ENCODE measurements at places on chromosomes 1 and 21. TPM values are rescaled to one million over a fixed set of nuclear protein-coding genes. Genes with fewer than 3 reads are reported as not detected.

- no peak for DNase-seq
These were observed 75.7 kb upstream of the SYT6 start for GRCh38 chr1:114229368-114229767.

DNA sequence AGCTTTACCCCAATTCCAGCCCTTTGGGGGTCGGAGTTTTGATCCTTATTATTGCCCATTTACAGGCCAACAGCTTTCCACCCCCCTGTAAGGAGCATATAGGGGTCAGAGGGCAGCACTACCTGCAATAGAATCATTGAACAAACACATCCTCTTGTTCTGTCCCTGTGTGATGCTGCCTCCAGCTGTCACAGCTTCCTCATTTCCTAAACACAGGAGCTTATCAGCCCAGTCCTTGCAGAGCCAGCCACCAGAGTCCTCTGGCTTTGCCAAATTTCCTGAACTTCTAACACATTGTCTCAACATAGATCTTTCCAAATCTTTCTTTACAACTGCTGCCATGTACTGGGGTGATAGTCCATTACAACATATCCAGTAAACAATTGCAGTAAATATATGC is 32.8 kb upstream of the PTBP2 start:
- no peak for DNase-seq

DNA sequence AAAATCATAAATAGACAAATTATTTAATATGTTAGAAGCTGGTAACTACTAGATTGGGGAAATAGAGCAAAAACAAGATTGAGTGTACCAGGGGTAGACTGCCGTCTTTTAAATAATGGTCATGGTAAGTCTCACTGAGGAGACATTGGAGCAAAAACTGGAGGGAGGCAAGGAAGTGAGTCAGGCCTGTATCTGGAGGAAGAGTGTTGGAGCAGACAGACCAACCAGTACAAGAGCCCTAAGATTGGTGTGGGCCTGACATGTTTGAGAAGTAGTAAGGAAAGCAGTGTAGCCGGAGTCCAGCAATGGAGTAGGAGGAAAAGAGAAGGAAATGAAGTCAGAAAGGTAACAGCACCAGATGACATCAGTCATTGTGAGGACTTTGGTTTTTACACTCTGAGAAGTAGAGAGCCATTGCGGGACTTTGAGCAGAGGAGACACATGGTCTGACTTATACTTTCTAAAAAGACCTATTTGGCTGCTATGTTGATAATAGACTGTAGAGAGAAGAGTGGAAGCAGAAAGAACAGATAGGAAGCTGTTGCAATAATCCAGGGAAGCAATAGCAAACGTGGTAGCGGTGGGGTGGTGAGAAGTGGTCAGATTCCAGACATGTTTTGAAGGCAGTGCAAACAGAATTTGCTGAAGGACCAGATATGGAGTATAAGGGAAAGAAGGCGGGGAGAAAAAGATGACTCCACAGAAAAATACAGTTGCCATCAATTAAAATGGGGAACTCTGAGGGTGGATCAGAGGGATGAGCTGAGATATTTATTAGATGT is 44.7 kb upstream of the GJA5 start:
- DNase-seq: no peak

RSRP1 gene
- total RNA-seq: 84.0 TPM

DNA sequence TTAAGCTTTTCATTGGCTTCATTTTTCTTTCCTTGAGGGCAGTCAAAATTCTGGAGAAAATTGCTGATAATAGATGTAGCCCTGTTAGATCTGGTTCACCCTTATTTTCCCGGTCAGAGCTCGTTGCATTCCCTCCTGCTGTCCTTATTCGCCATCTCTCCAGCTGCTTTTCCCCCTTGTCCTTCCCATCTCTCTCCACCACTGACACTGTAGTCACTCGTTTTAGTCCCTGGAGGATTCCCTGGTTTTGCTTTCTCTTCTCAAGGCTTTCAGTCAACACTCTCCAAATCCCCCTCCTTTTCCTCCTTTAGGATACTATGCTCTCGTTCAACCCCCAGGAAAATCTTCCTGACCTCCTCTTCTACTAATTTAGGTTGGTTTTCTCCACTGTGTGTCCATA is 83.1 kb downstream of the C21orf91 start:
- DNase-seq: no peak

F13B gene
- total RNA-seq: not detected

DNA sequence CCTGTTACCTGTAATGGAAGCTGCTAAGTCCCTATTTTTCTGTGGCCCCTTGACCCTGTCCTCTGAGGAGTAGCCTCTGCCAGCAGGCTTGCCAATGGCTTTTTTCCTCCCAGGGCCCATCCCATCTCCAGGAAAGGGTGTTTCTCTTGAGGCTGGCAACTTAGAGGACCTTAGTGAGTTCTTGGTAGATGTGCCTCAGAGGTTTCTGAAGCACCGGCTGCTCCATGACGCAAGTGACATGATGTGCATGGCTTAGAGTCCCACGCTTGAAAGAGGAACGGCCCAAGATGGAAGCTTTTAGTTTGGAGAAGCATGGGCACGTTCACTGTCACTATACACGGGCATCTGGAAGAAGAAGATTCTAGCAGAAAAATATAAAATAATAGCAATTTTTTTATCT is 63.0 kb downstream of the TGFB2 start:
- no peak for DNase-seq

- no peak for DNase-seq
These were observed 11.6 kb downstream of the GNG4 start for GRCh38 chr1:235637756-235638534.

DNA sequence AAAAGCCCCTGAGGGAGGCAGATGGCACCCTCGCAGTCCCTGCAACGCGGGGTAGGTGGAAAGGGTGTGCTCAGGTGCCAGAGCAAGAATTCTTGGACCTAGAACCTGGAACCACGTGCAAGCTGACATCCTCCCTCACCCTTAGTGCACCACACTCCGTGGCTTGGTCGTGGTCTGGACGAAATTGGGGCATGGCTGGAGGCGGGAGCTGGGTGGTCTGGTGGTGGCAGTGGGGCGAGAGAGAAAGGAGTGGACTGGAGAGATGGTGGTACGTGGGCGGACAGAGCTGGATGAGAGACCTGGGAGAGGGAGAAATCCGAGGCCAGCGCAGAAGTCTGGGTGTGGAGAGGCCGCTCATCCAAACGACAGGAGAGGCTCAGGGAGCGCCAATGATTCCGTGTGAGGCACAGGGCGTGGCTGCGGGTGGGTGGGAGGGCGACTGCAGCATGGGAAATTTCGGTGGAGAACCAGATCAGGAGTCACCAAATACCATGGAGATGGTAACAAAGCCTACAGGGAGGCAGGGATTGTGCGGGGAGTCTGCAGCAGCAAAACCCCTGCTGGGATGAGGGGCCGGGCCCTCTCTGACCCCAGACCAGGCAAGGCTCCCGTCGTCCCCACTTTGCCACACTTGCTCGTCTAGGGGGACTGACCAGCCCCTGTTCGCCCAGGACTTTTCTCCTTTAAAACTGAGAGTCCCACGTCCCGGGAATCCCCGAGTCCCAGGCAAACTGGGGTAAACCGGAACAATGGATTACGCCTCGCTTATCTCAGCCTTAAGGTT is 31.9 kb downstream of the CDCP2 start:
- DNase-seq: no peak

FLVCR1 gene
- 4.5 TPM for total RNA-seq

CATSPERE gene
- 0.13 TPM for total RNA-seq

RGS18 gene
- under 0.01 TPM for total RNA-seq

PIK3C2B gene
- 2.1 TPM for total RNA-seq

DNA sequence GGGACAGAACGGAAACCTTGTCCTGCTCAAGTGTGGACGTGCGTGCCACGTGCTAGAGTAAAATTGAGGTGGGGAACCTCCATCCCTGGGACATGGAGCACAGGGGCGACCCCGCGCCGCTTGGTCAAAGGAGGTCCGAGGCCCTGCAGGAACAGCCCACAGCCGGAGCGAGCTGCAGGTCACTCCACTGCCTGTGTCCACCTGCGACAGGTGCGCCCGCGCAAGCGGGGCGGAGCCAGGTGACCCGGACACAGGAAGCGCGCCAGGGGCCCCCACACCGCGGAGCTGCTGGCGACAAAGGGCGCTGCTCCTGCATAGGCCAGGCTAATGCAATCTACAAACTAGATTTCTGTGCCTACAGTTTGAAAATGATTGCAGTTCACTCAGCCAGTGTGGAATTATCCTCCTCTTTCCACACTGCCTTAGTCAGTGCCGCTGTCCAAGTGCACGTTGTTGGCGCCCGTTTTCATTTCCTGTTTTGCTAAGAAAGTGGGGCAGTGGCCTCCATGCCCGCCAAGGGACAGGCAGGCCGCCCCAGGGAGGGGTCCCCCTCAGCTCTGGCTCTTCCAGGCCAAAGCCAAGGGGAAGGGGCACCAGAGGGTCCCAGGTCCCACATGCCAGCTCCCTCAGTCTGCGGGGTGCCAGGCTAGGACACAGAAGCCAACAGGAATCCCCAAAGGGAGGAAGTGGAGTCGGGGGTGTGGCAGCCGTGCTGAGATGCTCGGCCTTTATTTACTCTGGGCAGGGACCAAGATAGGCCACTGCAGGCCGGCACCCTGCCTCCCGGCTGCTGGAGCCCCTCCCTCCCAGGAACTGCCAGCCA is 4.3 kb upstream of the NADK start:
- peak; percentile 60 for DNase-seq

CD5L gene
- total RNA-seq: not detected

TNFRSF18 gene
- total RNA-seq: 1.7 TPM

DNA sequence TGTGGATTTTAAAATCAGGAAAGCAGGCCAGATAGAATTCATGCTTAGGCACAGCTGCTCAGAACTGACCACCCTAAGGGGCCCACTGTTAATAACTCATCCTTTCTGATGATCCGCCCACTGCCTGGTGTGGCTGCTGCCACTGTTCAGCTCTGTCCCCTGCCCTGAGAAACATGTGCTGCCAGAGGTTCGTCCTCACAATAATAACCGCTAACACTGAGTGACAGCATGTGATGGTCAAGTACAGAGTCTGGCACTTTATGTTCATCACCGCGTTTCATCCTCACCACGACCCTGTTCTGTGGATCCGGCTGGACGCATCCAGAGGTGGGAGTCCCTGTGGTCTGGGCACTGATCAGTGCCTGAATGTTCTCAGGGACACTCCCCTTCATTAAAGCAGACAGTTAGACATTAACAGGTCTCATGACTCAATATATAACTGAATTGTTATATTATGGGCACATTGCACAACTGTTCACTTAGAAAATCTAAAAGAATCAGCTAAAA is 108.6 kb downstream of the SIM2 start:
- DNase-seq: no peak

DNA sequence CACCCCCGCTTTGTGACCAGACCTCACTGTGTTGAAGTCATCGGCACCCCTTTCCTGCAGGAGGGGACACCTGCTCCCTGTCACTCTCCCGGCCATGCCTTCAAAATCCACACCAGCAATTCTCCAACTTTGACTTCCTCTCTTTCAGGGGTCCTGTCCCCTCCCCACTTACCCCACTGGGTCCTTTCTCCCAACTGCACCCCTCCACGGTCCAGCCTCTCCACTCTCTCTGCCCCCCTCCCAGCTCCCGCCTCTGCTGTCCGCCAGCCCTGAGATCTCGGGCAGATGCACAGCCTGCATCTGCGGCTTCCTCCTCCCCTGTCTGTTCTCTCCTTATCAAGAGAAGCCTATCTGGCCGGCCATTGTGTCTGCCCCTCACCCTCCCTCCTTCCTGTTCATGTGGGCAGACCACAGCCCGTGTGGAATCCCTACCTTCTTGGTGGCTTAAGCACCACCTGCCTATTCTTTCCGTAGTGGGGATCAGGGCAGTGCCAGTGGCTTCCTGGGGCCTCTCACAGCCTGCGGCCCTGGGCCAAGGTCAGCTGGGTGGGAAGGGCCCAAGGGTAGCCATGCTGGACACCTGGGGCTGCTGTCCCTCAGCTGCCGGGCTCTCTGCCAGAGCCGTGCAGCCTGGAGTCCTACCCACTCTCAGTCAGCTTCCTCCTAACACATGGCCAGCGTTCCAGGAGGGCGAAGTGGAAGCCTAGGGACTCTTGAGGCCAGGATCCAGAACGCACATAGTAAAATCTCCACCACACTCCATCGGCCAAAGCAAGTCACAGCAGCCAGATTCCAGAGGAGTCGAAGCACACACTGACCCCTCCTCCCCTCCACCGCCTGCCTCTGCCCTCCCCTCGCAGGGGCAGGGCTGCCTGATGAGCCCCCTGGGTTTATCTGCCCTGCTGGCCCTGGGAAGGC is 5.1 kb upstream of the HES4 start:
- no peak for DNase-seq

DNA sequence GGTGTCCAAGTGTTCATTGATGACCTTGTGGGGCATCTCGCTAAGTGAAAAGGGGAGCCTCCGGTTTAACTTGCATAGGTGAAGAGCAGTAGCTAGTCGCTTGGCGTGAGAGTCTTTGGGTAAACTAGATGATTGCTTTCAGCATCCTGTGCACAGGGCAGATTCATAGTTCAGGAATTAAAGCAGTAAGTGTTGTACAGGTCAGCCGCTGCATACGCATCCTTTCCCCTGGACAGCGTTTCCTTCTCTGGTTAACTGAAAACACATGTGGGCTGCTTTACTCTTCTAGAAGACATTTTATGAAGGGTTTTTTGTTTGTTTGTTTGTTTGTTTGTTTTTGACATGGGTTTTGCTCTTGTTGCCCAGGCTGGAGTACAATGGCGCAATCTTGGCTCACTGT is 12.1 kb downstream of the NDUFV3 start:
- DNase-seq: no peak

DNA sequence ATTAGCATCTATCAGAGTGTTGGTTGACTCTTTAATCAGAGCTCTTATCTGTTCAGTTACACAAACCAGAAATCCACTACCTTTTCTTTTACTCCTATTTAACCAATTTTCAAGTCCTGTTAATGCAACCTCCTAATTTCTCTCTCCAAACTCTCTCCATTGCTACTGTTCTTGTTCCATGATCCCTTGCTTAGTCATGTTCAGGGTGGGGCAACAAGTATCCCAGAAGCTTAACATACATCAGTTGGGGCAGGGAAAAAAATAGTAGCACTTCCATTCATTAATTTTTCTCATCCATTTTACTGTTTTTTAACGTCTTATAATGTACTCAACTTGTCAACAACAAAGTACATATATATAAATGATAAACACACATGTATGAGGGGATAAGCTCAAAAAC is 111.2 kb upstream of the LBR start:
- DNase-seq: peak; percentile 57

PLA2G2F gene
- total RNA-seq: not detected

GRCh38 chr21:17631195-17631594 is 18.5 kb upstream of the BTG3 start:
- no peak for DNase-seq

DNA sequence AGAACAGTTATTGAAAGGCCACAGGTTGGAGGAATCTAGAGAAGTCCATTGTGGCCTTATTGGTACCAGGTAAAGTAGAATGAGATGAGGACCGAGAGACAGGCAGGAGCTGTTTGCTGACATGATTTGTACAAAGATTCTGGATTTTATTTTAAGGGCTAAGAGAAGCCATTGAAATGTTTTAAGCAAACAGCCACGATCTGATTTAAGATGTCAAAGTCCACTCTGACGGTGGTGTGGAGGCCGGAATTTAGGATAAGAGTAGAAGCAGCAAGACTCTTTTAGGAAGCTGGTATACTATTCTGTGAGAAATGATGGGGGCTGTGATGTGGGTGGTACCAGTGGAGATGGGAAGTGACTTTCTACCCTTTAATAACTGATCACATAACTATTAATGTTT is 418.5 kb downstream of the DPYD start:
- no peak for DNase-seq

TMEM269 gene
- under 0.01 TPM for total RNA-seq

RNU1-1 gene
- 5,262 TPM for total RNA-seq
